ENCODE measurements at places on chromosomes 4 and X.

GRCh38 chr4:69092190-69092589, 4.1 kb upstream of the UGT2B7 start:
- no peak for DNase-seq

DNA sequence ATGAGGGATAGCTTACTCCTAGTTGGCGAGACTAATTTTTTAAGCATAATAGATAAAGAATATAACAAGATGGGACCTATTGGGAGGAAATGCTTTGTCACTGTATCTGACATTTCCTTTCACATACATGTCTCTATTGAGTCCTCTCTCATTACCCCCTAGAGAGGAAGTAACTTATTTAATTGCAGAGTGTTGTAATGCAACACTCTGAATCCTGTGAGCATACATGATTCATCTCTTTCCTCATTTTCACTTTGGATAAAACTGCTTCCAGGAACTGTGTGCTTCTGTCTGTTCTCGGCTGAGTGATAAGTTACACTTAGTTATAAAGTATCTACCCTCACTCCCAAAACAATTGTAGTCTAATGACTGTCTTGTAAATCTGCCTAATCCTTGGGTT, 266.1 kb upstream of the ANXA10 start:
- no peak for DNase-seq

DNA sequence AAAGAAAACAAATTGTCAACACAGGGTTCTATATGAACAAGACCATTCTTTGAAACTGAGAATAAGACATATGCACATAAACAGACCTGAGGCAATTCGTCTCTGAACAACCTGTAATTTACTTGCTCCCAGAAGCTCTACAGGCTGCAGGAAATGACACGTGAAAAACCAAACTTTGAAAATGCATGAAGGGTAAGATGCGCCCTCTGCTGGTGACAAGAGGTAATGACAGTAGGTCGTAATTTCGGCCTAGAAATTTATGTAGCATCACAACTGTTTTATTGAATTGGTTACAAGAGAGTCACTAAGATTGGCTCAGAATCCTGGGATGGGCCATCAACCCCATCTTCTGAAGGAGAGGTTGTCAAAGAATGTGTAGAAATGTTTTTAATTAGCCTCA, 276.5 kb downstream of the PPP4R3C start:
- DNase-seq: no peak

DNA sequence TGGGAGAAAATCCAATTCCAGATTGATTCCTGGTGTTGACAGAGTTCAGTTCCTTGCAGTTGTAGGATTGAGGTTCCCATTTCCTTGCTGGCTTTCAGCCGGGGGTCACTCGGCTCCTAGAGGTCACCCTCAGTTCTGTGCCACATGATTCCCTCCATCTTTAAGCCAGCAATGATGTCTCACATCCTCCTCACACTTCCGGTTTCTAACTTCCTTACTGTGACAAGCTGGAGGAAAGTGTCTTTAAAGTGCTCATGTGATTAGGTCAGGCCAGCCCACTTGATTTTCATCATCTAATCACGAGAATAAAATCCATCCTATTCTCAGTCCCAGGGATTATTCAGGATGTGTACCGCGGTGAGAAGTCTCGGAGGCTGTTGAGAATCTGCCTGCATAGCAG, 19.4 kb upstream of the SMIM31 start:
- DNase-seq: no peak

- DNase-seq: no peak
Observed at GRCh38 chrX:120677004-120677652, 47.3 kb upstream of the C1GALT1C1 start.

DNA sequence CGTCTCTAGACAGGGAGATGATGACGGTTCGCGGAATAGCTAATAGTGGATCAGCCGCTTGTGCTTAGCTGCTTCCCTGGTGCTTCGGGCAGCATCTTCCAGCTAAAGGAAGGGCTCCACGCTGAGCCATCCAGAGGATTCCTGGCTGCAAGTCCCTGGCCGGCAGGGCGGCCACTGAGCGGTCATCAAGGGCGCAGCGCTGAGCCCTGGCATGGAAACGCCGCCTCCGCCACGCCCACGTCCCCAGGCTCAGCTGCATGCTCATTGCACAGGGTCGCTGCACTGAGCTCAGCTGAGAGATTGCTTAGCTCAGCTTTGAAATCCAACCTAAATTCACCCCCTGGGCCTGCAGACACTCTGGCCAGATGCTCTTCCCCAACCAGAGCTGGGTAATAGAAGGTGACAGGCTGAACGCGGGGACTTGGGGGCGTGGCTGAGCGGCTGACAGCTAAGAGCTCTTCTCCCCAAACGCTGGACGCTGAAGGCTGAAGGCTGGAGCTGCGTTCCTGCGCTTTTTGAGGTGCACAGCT, 118.2 kb upstream of the KIT start:
- DNase-seq: no peak

DNA sequence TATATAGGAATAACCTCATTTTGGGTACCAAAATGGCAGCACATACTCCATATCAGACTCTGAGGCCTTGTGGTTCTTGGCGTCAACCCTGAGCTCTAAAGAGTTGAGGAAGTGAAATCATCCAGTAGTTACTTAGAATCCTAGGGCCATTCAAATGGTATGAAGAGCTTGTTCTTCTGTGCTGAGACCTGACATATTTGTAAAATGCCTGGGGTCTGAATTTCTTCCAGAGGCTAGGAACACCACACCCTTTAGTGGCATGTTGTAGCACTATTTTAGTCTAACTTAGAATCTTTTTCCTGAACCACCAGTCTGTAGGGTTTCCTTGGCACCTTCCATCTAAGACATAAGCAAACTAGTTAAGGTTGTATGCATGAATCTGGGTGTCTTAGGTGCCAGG, 18.1 kb upstream of the GDPD2 start:
- no peak for DNase-seq

DNA sequence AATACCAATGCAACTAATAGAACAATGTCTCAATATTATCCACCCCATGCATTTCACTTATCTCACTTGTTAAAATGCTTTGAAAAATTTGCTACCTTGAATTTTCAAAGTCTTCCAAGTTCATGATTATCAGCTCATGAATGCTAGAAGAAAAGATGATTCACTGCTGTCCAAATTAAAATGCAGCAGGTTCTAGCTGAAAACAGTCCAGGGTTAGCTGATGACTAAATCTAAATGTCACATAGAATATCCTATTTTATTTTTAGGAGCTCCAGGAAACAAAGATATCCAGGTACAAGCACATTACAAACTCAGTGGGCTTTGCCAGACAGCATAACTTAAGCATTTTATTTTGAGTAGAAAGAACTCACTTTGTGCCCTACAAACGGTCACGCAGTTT, 38.0 kb upstream of the SPARCL1 start:
- DNase-seq: no peak

DNA sequence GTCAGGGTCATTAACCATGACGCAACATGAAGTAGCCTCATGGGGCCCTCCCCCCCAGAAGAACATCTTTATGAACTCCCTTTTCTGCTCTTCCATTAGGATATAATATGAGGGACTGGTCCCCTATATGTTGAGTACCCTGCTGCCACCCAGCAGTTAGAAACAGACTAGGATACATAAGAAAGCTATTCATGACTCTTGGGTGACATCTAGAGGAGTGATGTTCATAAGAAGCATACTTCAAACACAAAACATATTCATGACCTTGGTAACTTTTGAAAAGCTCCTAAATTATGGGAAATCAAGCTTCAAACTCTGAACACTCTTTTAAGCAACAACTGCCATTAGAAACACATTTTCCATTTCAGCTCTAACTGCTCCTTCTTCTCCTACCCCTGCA, 155.2 kb upstream of the SPIN4 start:
- DNase-seq: no peak

DNA sequence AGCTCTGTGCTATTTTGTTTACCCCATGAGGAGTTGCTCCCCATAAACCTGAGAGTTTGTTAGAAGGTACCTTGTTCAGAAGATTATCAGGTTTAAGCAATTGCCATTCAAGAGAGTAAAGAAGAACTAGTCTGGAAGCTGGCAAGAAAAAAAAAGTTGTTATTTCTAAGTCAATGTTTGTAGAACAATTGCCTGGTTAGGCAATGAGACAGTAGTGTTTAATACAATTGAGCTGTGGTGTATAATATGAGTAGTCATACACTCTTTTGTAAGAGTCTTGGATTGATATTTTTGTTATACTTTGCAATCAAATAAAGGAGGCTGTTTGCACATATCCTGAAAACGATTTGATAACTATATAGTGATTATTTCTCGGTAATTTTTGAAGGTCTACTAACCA, 44.7 kb downstream of the GALNT7 start:
- no peak for DNase-seq

GRCh38 chrX:148672517-148672916, 172.1 kb downstream of the AFF2 start:
- DNase-seq: no peak

DNA sequence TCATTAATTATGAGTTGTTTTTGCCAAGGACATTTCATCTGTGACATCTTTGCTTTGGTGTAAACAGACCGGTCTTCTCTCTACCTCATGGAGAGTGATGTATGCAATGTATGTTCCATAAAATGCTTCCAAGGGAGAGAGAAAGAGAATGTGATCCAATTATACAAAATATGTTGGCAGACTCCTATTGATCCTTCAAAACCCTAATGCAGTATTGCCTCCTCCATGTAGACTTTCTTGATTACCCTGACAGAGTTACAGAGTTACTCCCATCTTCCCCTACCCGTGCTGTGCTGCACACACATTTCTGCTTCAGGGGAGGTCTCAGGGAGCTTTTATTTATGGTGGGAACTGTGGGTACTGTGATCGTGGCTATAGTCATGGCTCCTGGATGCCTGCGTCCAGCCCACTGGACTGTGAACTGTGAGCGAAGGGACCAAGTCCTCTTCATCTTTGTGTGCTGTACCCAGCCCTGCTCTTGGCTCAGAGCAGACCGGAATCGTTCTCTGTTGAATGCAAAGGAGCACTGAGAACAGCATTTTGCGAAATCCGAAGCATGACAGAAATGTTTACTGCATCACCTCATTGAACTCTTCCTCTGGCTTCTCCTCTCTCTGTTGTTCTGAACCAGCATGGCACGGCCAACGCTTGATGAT, 32.7 kb downstream of the SORCS2 start:
- no peak for DNase-seq

DNA sequence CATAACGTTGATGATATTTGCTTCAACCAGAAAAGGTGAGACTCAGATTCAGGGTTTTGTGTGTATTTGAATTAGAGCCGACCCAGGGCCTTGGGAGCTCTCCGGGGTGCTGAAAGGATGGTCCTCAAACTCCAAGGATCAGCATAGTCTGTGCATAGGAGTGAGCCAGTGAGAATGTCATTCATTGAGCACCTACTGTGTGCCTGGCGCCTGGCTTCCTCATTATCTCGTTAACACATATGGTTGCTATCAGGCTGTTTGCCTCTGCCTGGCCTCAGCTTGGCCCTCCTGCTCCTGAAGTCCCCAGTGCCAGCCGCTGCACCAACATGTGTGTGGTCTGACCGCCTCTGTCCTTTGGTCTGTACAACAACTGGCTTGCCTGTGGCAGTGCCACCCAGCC, 25.1 kb upstream of the JAKMIP1 start:
- no peak for DNase-seq

DNA sequence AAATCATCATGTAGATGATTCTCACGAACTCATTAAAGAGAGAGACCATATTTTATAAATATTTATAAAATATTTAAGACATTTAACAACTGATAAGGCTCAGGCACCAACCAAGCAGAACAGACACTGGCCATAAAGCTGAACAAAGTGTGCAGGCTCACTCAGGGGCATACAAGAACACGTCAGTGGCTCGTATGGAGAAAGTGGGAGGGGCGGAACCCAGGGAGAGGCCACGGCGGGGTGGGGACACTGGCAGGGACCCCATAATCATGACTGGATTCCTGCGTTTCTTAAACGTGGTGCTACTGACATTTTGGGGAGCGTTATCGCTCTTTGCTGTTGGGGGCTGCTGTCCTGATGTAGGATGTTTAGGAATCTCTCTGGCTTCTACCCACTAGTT, 31.3 kb upstream of the FAT1 start:
- no peak for DNase-seq

DNA sequence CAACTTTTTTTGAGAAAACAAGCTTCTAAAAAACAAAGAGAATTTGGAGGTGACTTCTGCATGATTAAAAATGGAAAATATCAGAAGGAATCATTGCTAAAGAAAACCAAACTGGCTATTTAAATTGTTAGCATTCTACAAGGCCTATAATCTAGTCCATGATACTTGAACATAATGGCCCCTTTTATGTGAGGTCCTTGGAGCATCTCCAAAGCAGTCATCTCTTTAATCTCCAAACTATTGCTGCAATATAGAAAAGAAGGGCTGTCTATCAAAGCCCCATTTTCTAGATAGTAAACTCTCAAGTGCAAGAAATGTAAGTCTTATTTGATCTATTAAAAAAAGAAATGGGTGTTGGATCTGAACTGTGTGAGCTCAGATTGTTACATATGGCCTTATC, 615.1 kb downstream of the CENPC start:
- DNase-seq: no peak

- no peak for DNase-seq
Observed at GRCh38 chrX:37834937-37835336, 12.4 kb downstream of the DYNLT3 start.

DNA sequence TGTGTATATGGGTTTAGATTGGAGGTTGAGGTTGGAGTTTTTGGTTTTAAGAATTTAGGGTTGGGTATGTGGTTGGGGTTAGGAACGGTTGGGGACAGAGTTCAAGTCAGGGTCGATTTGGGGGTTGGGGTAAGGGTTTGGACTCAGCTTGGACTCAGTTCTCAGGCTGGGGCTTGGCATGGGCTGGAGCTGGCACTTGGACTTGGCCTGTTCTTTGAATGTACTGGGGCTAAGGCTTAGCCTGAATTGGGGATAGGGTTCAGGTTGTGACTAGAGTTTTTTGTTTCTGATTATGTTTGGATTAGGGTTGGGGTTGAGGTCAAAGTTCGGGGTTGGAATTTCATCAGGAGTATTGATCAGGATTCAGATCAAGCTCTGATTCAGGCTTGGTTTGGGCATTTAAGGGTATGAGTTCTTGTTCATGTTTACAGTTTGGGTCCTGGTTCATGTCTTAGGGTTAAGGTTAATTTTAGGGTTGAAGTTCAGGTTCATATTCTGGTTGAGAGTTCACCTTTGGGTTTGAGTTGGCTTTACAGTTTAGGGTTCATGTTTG, 46.2 kb upstream of the IL9R start:
- no peak for DNase-seq

GRCh38 chrX:30388325-30388724, 79.1 kb upstream of the NR0B1 start:
- no peak for DNase-seq

DNA sequence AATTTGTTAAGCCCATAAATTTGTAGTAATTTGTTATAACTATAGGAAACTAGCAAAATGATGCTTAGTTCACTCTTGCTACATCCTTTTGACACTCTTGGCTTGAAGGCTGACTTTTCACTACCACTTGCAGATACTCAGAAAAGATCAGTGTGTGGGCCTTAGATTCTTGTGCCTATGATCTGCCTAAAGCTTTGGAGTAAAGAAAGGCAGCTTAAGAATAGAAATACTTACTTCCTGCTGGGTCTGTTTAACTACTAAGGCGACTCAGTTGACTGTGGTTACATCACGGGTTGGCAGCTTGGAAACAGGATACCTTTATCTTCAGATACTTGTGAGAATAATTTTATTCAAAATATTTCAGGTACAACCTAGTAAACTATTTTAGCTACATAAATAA, 201.4 kb upstream of the FMR1 start:
- DNase-seq: no peak
